ENCODE measurements at places on chromosomes 1 and 21.
A peak's percentile ranks its signal among the peaks of the same experiment; 100 is the strongest.

- DNase-seq = peak; percentile 32
Observed at GRCh38 chr1:30184393-30185141, 538.8 kb downstream of the MATN1 start.

DNA sequence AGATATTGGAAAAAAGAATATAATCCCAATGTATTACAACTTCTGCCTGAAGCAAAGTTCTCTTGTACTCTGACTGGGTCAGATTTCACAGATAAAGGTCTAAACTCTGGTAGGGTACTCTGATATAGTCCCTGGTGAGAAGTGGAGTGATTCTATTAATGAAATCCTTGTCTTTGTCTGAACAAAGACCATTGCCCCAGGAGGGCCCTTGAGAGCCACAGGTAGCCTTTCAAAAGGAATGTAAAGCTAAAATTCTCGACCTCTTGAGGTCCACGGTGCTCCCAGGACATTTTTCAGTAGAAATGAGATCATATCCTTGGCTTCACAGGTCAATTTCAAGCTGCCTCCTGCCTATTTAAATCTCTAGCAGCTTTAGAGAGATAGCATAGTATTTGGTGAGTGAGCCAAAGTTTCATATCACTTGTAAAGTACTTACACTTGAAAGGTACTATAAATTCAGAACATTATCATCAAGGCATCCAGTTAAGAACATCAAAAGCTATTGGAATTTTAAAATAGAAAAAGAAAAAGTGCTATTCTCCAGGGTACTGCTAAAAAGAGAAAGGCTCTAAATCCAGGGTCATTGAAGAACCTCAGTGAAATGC, 10.1 kb downstream of the TNNI3K start:
- DNase-seq = no peak

DNA sequence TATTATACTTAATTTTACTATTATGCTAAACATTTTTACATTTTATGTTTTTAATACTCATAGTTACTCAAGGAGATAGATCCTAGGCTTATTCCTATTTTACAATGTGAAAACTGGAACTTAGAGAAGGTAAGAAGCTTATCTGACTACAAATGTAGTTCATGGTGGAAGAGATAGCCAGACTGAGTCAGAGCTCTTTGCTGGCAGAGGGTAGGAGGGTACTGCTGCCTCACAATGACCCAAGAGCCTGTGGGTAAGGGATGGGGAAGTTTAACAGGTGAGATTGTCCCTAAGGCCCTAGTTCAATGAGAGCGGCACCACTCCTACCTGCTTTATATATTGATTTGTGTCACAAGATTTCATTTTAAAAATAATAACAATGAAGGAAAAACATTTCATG, 34.1 kb upstream of the NEK7 start:
- DNase-seq = no peak

- DNase-seq = no peak
Observed at GRCh38 chr1:37410815-37411214, 63.6 kb upstream of the ZC3H12A start.

- DNase-seq = no peak
Observed at GRCh38 chr1:18429654-18430053, 51.1 kb upstream of the KLHDC7A start.

GRCh38 chr1:37741130-37741529, 23.8 kb downstream of the EPHA10 start:
- no peak for DNase-seq

- DNase-seq = no peak
Observed at GRCh38 chr21:15282665-15283064, 217.9 kb upstream of the NRIP1 start.

- DNase-seq = no peak
Observed at GRCh38 chr1:2859219-2859880, 57.9 kb upstream of the TTC34 start.

- no peak for DNase-seq
Observed at GRCh38 chr1:91683598-91683951, 182.9 kb downstream of the CDC7 start.

DNA sequence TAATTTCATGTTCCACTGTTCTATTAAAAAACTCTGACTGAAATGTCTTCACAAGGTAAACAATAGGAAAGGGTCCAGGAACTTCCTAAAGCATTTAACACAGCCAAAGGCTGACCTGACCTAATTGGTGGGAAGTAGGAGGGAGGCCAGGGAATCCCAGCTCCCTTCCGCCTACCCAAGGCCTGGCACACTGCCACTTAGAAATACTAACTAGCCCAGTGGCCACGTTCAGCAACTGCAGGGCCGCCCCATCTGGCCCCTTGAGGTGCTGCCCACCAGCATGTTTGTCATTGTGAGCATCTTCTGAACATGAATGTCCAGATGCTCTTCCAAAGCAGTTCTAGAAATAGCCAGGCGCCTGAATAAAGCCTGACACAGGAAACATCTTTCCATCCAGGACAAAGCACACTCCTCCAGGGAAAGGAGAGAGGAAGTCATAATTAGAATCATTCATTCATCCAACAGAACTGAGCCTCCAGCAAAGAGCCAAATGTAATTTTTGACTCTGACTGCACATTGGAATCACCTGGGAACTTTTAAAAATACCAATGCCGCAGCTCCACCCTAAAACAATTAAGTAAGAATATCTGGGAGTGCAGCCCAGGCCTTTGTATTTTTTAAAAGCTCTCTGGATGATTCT, 44.6 kb upstream of the BCL9 start:
- no peak for DNase-seq

GRCh38 chr1:3551290-3551678, 60.0 kb downstream of the MEGF6 start:
- no peak for DNase-seq

DNA sequence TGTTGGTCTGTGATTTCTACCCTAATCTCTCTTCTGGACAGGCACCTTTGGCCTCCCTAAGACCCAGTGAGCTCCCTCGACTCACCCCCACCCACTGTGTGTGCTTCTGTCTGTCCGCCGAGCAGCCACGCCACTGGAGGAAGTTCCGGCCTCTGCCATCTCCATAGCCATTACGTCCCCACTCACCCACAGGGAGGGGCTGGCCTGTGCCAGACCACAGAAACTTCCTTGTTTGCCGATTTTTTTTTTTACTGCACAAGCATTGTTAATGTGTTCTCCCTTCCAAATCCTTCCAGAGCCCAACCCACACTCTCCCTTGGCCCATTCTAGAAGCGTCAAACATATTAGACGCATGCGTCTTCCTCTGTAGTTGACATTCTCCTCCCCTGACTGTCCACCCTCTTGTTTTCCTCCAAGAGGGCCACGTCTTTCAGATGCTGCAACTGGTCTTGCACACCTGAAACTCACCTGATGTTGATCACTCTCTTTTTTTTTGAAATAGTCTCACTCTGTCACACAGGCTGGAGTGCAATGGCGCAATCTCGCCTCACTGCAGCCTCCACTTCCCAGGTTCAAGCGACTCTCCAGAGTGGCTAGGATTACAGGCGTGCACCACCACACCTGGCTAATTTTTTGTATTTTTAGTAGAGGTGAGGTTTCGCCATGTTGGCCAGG, 72.3 kb downstream of the EVA1C start:
- DNase-seq = no peak

GRCh38 chr1:81754424-81754823, 46.3 kb upstream of the ADGRL2 start:
- no peak for DNase-seq

DNA sequence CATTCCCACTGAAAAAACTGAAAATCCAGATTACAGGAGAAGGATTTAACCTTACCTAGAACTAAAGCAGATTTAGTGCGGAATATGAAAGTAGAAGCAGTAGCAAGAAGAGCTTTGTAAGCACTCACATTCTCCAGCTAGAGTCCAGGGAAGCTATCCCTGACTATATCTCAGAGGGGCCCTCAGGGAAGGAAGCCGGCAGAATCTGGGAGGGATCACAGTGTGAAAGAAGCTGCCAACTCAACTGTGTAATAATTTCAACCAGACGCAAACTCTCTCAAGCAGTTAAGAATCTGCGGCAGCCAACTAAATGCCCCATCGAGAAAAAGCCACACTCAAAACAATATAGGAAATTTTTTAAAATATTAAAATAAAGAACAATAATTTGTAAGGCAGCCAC, 163.8 kb downstream of the EIF4G3 start:
- DNase-seq = no peak

DNA sequence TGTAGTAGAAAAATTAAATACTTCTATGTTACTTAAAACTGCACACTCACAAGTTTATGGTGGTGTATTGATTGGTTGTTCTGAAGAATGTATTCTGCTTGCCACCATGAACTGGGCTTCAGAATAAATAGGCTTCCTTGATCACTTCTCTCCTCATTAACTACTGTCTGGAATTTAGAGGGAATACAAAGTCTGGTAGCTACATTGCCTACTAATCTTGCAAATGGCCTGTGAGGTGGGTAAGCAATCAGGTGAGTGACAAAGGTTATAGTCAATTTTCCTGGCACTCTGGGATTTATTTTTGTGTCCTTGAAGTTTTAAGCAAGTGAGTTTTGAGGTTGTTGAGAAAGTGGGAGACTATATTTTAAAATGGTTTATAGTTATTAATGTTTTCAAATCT, 101.8 kb downstream of the ROR1 start:
- no peak for DNase-seq

- no peak for DNase-seq
Observed at GRCh38 chr21:38984982-38985567, 179.3 kb downstream of the ETS2 start.

- no peak for DNase-seq
Observed at GRCh38 chr1:210698661-210699060, 370.0 kb downstream of the HHAT start.

DNA sequence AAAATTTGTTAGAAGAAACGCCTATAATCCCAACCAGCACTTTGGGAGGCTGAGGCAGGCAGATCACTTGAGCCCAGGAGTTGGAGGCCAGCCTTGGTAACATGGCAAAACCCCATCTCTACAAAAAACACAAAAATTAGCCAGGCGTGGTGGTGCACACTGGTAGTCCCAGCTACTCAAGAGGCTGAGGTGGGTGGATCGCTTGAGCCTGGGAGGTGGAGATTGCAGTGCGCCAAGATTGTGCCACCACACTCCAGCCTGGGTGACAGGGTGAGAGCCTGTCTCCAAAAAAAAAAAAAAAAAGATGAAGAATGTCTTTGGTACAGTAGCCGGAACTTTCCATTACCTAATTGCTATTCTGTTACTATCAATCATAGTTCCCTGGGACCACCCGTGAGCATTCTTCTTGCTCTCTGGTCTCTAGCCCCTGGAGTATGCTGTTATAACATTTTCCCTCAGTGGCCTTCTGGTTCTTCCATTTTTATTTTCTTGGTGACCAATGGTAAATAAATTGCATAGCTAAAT, 43.4 kb downstream of the WASF2 start:
- no peak for DNase-seq

- DNase-seq = no peak
Observed at GRCh38 chr21:29808153-29808552, 131.6 kb downstream of the GRIK1 start.

GRCh38 chr1:201647094-201647493, 108.2 kb downstream of the NAV1 start:
- no peak for DNase-seq

GRCh38 chr1:91884459-91885212, 1.3 kb downstream of the TGFBR3 start:
- no peak for DNase-seq
